Cerebellar nuclear complex (tissue), 1 donor: ENCODE measurements at places on chromosomes 5 and 9.

- no peak for DNase-seq
These were observed 39.2 kb downstream of the NACC2 start for GRCh38 chr9:136055715-136056545.

DNA sequence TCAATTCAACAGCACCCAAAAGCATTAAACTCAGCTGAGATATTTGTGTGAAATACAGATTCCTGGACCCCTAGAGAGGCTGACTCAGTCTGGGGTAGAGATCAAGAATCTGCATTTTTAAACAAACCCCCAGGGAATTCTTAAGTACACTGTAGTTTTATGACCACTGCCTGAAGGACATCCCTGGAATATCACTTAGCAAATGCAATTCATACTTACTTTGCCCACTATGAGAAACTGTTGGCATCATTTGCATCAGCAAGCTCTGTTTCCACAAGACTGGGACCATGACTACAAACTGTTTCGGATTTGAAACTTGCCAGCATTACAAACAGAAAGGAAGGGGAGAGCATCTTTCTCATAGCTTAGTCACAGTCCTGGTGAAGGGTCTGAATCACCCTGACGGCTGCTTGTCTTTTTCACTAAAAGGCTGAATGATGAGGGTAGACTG is 63.7 kb downstream of the MLLT3 start:
- DNase-seq, result no peak

- no peak for DNase-seq
These were observed 52.5 kb upstream of the ORM1 start for GRCh38 chr9:114270120-114270975.

- DNase-seq, result no peak
These were observed 31.0 kb downstream of the HMHB1 start for GRCh38 chr5:143842920-143843319.

GRCh38 chr5:55823151-55823796 is 27.9 kb upstream of the IL31RA start:
- DNase-seq, result no peak
